ENCODE measurements at places on chromosomes 1 and 21. TPM values are rescaled to one million over a fixed set of nuclear protein-coding genes. Genes with fewer than 3 reads are reported as not detected.
A peak's percentile ranks its signal among the peaks of the same experiment; 100 is the strongest.

- H3K4me1 ChIP-seq: no peaks in the 10 kb centered on the region
- no peak overlapping the region for H3K4me3 ChIP-seq
- H3K27ac ChIP-seq: no peak overlapping the region
- H3K36me3 ChIP-seq: no peaks in the 10 kb centered on the region
- no peak for DNase-seq
- no peaks in the 10 kb centered on the region for H3K27me3 ChIP-seq
Measured at GRCh38 chr1:62265956-62266935, 53.0 kb downstream of the KANK4 start.

DNA sequence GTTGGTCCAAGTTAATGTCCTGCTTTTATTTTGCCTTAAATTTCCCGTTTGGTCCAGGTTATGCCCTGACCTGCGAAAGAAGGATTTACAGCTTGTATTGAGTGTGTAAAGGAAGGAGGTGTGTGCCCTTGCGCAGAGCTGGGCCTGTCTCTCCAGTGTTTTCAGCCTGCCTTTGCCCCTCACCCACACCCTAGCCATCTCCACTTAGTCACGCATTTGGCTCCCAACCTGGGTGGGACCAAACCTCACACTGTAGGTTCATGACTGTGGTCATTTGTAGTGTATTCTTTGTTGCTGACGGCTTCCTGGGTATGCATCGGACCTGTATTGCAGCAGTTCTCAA is 572 bp upstream of the SRSF10 start:
- H3K4me3 ChIP-seq: peak overlapping the region; percentile 93
- no peaks in the 10 kb centered on the region for H3K27me3 ChIP-seq
- no peak for DNase-seq
- H3K27ac ChIP-seq: peak overlapping the region; percentile 95
- H3K4me1 ChIP-seq: no peaks in the 10 kb centered on the region

- no peak overlapping the region for H3K4me3 ChIP-seq
- no peak overlapping the region for H3K27ac ChIP-seq
- no peaks in the 10 kb centered on the region for H3K36me3 ChIP-seq
- no peaks in the 10 kb centered on the region for H3K4me1 ChIP-seq
Measured at GRCh38 chr21:39115576-39116235, 67.5 kb downstream of the PSMG1 start.

- no peaks in the 10 kb centered on the region for H3K4me1 ChIP-seq
- H3K27me3 ChIP-seq: no peaks in the 10 kb centered on the region
- no peak overlapping the region for H3K4me3 ChIP-seq
Measured at GRCh38 chr1:77539519-77540142, 142.8 kb downstream of the ZZZ3 start.

REN gene
- total RNA-seq: not detected
